Stimulated activated CD4-positive, alpha-beta T cell treated with anti-CD3 and anti-CD28 coated beads, Interleukin-4, amount 100 ng/mL, for 1 hour (primary cell): ENCODE measurements at places on chromosomes 6 and 20.

DNA sequence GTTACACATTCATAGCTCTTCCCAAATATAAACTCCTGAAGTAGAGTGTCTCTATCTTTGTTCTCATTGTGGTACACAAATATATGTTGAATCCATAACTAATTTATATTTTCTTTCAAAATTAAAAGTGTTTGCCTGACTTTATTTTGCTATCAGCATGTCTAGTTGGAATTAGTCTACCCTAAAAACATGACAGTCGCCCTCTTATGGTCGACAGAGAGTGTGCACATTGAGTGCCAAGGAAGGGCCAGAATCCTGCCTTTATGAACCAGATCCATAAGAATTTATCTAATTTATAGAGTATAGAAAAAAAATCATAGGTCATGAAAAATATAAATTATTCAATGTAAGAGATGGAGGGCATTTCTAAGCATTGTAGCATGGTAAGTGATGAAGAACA lies 12.3 kb upstream of the DEFB112 start:
- DNase-seq, result no peak

GRCh38 chr6:51570168-51570921 lies 517.1 kb downstream of the PKHD1 start:
- no peak for DNase-seq

- no peak for DNase-seq
Measured at GRCh38 chr20:10557685-10558084, 116.1 kb downstream of the JAG1 start.

DNA sequence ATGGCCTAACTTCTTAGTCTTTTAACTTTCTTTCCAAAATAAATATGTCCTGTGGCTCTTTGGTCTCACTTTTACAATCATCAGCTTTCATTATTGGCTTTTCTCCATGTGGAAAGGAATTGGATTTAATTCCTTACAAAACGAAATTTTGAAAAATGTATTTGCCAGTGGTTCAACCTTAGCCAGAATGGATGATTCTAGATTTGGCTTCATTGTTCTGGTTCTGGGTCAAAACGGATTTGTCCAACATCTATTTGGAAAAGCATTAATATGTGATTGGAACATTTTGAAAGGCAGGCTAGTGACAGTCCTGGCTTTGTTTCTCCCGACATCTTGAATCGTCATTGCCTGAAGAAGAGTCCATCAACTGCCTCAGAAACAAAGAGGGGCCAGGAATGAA lies 59.2 kb downstream of the TENT5A start:
- no peak for DNase-seq

- DNase-seq, result peak; percentile 68
Measured at GRCh38 chr20:63442100-63442493, 30.4 kb downstream of the KCNQ2 start.

- DNase-seq, result no peak
Measured at GRCh38 chr6:81995548-81996289, 243.2 kb upstream of the TENT5A start.

DNA sequence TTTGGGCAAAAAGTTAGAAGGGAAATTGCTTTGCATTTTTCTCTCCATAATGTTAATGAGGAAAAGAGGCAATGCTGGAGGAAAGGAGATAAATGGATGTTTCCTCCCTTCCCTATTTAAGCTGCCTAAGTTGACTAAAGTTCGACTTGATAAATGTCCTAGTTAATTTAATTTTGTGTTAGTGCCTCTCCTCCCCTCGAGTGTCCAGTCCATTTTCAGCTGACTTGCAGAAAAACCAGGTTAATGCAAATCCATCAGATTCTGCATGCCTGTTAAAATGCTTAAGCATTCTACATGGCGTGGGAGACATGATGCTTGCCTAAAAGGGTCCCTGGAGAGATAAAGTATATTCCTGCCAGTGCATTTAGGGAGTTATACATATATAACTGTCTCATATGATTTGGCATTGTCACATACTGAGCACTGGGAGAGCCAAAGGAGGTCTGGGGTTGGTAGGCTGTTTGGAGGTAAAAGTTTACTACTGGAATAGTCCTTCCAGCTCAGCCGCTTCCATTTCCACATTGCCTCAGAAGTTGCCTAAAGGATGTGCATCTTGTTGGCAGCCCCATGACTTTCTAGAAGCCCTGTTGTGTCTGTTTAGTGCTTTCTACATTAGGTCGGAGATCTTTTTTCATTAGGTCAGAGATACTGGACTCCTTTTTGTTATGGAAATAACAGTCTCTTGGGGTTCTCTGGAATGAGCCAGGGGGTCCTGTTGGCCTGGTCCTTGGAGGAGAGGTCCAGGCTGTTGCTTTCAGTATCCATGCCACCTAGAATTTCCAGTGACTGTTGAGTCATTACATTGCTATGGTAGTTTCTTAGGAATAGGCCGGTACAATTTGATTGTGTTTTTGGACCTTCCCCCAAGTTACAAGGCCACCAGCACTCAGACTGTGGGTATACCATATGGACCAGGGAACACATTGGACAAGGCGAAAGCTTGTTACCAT lies 30.4 kb downstream of the JARID2 start:
- DNase-seq, result no peak

DNA sequence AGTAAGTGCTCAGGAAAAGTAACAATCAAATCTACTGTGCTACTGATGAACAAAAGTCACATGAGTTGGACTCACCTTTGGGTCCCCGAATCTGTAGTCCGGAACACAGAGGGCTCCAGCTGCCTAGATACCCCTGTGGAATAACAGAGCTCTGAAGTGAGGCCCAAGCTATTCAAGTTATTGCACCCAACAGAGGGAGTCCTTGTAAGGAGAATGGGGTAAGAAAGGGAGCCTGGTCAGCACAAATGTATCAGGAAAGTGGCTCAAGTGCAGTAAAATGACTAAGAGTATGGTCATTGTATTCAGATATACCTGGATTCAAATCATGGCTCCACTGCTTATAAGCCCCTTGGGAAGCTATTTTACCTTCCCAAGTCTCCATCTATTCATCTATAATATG lies 20.9 kb downstream of the EDN1 start:
- no peak for DNase-seq
